ENCODE measurements at places on chromosomes 3 and 15.

- no peak for DNase-seq
These were observed 7.6 kb upstream of the MYO5C start for GRCh38 chr15:52303093-52303772.

DNA sequence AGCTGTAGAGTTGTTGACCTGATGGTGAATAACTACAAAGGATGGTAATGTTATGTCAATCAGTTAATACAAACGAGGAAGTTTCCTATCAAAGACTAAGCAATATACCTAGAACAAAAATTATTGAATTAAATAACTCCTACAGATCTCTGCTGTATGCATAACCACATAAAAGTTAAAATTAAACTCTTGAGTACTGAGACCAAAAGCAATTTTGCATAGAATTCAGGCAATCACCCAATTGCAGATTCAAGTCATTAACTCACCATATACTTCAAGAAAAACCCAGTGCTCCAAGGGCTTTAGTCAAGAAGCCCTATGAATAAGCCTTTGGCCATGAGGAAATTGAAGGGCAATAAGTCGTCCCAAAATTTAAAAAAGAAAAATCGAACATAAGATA lies 518.8 kb downstream of the MECOM start:
- DNase-seq: no peak

DNA sequence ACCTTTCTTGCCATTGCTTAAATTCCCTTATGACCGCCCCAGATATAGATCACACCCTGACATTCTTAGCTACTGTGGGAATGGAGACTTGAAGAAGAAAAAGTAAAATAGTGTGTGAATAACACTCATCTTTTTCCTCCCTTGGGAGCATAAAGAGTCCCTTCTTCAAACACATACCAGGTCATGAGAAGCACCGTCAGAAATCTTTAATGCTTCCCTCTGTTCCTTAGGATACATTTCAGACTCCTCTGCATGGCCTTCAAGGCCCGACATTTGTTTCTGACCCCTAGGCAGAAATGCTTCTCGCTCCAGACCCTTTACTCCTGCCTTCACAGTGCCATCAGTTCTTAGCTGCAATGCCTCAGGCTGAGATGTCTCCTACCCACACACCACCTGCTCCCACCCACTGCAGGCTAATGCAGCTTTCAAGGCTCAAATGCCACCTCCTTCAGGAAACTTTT lies 143.8 kb upstream of the IL12A start:
- DNase-seq: no peak

DNA sequence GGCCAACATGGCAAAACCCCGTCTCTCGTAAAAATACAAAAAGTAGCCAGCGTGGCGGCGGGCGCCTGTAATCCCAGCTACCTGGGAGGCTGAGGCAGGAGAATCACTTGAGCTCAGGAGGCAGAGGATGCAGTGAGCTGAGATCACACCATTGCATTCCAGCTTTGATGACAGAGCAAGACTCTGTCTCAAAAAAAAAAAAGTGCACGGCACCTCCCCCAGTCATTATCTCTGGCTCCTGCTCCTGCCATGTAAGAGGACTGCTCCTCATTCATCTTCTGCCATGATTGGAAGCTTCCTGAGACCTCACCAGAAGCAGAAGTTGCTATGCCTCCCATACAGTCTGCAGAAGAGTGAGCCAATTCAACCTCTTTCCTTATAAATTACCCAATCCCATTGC lies 4.0 kb upstream of the ALG1L2 start:
- DNase-seq: no peak

DNA sequence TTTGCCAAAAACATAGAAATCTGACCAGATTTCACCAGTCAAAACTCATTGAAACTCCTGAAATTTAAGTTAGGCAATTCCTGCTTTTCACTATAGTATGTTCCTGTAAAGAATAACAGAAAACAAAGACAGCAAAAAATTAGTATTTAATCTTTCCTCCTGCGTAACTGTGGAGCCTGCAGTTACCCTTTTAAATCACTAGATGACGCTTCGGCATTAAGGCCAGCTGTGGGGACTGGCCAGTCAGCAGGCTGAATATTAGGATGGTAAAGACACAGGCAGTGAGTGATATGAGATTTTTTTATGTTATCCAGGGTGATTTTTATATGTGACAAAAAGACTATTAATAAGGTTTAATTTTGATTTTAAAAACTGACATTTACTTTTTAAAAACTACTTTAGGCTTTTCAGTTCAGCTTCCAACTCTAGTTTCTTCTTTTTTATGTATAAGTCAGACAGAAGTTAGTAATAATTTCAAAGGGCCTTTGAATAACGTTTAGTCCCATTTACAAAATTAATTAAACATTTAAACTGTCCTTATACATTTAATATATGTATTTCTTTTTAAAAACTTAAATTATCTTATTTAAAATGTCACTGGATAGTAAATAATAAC lies 165.1 kb downstream of the PPM1L start:
- DNase-seq: peak; percentile 41

- no peak for DNase-seq
These were observed at the start of gene BCHE for GRCh38 chr3:165837058-165837525. Gene BCHE, minus strand, starts transcription at chr3:165837423. Its CDS starts 6,390 bp downstream, at chr3:165831033.

GRCh38 chr3:108079877-108080276 lies 11.0 kb downstream of the CD47 start:
- no peak for DNase-seq

- no peak for DNase-seq
These were observed 31.5 kb upstream of the C3orf80 start for GRCh38 chr3:160193644-160194192.

GRCh38 chr15:48119277-48119676 lies 1.5 kb upstream of the SLC24A5 start:
- no peak for DNase-seq

- no peak for DNase-seq
These were observed 2.1 kb upstream of the HTR3D start for GRCh38 chr3:184029443-184029842.

- no peak for DNase-seq
These were observed 30.4 kb downstream of the SLC41A3 start for GRCh38 chr3:126053513-126053912.

DNA sequence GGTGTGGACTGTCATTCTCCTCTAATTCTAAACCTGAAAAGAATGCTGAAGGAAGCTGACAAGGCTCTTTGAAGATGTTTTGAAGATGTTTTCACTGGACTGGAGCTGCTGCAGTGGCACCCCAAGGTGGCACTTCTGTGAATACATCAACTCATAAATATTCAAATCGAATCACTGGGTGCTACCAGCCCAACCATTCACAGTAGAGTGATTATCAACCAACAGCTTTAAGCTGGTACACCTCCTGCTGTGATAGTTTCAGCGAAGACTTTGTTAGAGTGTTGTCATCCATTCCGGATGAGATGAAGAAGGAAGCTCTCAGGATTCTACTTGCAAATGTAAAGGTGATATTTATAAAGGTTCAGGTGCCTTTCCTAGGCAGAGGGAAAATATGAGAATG lies 106.6 kb downstream of the LSAMP start:
- DNase-seq: no peak

DNA sequence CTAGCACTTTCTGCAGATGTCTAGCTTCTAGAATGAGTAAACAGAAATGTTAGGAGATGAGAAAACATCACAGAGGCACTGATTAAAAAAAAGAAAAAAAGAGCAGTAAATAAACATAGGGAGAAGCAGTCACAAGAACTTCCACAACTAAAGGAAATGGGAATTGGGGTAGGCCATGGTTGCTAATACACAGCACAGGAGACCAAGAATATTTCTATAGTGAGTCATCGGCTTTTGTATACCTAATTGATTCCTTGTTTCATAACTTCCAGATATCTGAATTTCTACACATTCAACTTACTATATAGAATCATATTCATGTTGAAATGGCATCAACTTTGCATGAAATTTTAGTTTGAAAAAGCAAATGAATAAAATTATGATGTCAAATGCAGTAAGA lies 47.3 kb upstream of the TCF12 start:
- DNase-seq: no peak

DNA sequence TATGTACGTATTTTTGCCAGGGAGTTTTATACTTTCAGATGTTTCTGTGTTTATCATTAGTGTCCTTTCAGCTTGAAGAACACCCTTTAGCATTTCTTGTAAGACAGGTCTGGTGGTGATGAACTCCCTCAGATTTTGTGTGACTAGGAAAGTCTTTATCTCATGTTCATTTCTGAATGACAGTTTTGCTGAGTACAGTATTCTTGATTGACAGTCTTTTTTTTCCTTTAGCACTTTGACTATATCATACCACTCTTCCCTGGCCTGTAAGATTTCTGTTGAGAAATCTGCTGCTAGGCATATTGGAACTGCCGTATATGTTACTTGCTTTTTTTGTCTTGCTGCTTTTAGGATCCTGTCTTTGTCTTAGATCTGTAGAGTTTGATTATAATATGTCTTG lies 5.8 kb downstream of the LNP1 start:
- DNase-seq: no peak

DNA sequence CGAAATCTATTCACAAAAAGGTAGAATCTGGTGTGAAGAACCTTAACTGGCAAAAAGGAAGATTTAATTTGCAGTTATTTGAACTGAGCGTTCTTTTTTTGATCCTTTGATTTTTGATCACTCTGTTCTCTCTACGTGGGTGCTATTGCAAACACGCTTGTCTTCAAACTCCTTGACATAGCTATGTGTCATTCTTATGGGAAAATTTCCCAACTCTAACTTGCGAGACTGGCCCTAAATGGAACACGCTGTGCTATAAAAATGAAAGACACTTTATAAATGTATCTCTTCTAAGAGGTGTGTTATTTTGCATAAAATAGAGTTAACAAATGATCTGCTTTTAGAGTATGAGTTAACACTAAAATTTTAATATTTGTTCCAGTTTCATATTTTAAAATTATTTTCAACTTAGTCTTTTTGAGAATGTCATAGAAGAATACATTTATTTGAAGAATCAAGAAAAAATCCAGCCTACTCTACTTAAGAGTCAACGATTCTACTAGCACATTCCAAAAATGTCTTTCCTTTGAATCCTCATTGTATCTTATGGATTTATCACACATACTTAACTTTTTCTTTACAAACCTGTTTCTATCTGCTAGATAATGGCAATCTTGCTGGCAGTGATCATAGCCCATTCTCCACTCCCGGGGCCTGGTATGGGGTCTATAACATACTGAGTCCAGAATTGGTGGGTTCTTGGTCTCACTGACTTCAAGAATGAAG lies 610.0 kb upstream of the TBL1XR1 start:
- no peak for DNase-seq

GRCh38 chr3:8653800-8654408 lies 9.3 kb upstream of the SSUH2 start:
- no peak for DNase-seq

GRCh38 chr3:127405791-127406190 lies 117.9 kb upstream of the PRR20G start:
- no peak for DNase-seq

DNA sequence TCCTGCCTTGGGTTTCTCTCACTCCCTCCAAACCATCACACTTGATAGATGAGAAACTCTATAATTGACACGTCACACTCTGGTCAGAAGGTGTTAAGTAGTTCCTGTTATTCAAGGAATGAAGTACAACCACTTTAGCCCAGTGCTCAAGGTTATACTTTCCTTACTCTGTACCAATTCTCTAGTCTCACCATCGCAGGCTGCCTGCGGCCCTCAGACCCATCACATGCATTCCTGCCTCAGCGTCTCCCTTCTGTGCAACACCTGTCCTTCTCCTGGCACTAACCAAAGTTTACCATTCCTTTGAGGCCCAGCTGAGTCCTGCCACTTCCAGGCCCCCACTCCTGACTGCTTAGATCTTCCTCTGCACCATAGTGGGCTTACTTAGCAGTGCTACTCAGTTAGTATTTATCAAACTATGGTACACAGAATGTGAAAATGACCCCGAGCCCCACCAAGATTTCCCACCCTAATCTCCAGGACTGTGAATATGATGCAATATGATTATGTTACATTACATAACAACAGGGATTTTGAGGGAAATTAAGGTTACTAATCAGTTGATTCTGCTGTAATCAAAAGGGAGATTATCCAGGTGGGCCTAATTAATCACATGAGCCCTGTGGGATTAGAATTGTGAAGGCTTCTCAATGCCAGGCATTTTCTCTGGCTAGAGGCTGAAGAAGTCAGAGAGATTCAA lies 36.2 kb downstream of the SPINK8 start:
- DNase-seq: no peak

DNA sequence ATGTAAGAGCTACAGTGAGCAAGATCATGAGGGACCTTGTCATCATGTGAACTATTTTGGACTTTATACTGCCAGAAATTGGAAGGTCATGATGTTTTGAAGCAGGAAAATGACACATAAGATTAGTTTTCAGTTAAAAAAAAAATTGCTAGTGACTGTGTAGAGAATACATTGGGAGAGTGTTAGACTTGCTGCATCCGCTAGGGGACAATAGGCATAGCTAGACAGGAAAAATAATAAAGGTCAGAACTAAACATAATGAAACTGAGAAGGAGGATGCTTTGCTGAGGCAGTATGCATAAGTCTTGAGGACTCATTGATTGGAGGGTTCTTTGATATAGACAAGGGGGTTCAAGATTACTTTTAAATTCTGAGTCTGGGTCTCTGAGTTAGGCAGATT lies 275.8 kb upstream of the KCNH8 start:
- DNase-seq: no peak

- no peak for DNase-seq
These were observed 9.3 kb upstream of the MAGI1 start for GRCh38 chr3:66048051-66048395.

DNA sequence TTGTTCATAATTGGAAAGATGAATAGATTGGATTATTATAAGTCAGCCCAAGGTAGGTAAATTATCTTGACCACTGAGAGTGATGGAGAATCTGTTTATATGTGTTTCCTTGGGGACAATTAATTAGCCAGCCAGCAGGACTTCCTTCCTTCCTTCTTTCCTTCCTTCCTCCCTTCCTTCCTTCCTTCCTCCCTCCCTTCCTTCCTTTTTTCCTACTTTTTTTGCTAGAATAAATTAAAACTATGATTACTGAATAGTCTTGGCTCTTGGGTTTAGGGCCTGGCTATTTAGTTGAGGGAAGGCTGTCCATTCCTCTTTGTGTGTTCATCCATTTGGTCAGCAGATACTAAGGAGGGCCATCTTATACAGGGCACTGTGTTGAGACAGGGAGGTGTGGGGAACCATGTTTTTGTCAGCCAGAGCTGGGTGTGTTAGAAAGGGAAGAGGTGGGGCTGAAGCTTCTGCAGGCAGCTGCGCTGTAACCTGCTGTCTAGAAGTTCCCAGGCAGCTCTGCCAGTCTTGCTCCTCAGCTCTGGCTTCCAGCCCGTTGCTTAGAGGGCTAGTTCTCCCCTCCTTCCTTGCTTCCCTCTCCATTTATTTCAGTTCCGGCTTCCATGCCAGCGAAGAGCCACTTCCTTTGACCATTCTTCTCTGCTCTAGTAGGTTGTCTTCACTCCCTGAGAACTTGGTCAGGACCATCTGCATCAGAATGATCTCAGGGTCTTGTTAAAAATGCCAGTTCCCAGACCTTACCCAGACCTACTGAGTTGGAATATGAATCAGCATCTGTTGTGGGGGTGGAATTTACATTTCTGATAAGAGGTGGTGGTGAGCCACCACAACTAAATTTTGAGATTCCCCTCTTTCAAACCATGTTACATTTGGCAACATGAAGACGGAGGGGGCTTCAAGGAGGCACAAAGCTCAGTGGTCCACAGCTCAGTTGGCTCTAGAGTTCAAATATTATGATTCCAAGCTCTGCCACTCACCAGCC lies 113.9 kb downstream of the DGKG start:
- no peak for DNase-seq

All from GM20000 (cell line).